Activated CD8-positive, alpha-beta memory T cell treated with anti-CD3 and anti-CD28 coated beads, Interleukin-2, amount 10 ng/mL, durations not matched to agents 7 days and 5 days (primary cell): ENCODE measurements at places on chromosomes 4 and X. TPM values are rescaled to one million over a fixed set of nuclear protein-coding genes. Genes with fewer than 3 reads are reported as not detected.

DNA sequence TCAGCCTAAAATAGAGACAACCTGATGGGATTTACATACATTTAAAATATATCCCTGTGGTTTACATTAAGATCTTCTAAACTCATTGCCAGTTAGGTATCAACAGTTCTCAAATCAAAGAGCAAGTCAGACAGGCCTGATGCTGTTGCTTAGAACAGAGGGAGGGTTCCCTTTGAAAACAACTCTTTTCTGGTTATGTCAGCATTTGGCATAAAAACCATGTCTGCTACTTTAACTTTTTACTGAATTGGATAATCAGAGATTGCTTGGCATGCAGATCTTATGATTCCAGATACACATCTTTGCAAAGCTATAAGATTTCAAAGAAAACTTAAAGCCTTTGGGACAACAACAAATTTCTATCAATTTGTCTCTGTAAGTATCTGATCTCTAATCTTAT, 140.8 kb downstream of the CPE start:
- no peak for DNase-seq

DNA sequence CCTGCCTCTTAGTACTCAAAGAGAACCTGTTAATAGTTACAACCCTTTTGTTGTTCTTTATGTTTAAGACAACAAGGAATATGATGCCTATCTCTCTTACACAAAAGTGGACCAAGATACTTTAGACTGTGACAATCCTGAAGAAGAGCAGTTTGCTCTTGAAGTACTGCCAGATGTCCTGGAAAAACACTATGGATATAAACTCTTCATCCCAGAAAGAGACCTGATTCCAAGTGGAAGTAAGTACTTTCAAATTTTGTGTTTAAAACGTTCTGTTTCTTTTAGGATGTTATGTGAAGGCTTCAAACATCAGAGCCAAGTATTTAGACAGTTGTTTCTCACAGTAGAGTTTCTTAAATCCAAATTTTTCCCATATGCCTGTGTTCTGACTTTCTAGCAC, 67.2 kb upstream of the NRK start:
- DNase-seq, result no peak

The STARD8 gene
- 2.3 TPM for total RNA-seq

The STIM2 gene
- total RNA-seq, result 54.6 TPM

DNA sequence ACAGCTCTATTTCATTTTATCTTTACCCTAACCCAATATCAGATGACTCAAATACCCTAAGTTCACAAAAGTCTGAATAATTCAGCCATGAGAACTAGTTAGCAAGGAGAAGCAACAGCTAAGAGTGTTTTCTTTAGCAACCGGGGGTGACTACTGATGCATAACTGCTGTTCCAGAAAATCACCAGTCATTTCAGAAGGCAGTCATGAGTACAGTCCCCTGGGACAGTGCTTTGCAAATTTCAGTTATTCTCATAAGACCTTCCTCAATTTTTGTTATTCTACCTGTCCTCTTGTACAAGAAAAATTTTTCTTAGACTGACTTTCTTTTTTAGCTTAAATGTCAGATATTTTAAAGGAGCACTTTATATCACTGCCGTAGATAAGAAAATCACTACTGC, 16.4 kb downstream of the BANK1 start:
- no peak for DNase-seq

The BEX1 gene
- not detected for total RNA-seq

DNA sequence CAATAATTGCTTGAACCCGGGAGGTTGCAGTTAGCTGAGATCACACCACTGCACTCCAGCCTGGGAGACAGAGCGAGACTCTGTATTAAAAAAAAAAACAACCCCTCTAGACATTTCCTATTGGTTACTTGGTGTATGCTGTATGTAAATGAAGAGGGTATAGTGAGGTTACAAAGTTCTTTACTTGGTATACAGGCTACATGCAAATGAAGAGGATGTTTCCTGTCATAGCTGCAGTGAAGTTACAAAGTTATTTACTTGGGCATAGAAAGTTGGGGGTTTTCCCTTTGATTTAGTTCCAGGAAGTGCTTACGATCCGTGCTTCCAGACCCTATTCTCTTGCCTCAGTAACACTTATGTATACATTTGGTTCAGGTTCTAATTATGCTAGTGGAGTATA, 38.4 kb upstream of the CLNK start:
- no peak for DNase-seq

The ADGRG2 gene
- total RNA-seq, result not detected

DNA sequence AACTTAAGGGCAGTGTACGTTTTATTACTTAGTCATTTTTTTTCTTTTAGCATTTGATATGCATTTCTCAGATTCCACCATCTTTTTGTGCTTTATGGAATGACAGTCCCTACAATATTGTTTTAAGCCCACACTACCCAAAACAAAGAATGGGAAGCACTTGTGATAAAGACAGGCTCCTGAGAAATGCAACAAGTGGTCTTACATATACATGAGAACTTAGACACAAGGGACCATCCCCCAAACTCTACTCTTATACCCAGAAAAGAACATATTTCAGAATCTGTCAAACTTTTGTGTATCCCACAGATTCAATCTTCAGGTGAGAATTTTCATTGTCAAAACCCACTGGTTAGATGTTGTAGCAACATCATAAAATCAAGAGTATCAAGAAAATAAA, 491.1 kb downstream of the AFF2 start:
- no peak for DNase-seq

GRCh38 chr4:181646864-181647263, 596.3 kb upstream of the TENM3 start:
- DNase-seq, result no peak

- no peak for DNase-seq
Observed at GRCh38 chrX:51614353-51615012, 4.2 kb downstream of the CENPVL3 start.

- DNase-seq, result no peak
Observed at GRCh38 chr4:137635601-137636000, 103.3 kb upstream of the PCDH18 start.

DNA sequence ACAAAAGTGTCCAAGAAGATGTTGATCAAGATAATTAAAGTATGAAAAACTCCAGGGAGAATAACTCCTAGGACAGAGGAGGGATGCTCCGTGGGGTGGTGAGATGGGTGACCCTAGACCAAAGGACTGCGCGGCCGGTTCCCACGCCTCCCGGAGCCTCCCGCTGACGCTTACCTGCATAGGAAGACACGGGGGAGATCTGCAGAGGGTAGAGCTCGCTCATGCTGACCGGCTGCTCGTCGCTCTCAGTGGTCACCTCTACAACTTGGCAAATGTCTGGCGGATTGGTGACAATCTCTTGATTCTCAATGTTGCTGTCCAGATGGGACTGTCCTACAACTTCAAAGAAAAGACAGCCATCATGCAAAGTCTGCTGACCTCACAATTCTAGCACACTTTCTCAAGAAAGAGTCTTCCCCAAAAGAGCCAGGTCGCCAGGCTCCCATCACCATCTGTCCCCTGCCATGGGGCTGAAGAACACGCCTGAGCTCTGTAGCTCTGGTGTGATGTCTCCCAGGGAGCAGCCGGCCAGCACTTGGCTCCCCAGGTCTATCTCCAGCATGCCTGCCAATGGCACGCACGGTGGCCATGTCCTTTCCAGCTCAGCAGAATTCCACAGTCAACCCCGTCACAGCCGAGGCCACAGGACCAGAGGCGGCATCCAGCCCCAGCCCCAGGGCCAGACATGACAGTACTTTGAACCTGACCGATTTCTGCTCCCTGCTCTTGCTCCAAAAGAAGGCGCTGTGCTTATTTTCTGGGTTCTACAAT, 75.4 kb downstream of the IRF2 start:
- no peak for DNase-seq

DNA sequence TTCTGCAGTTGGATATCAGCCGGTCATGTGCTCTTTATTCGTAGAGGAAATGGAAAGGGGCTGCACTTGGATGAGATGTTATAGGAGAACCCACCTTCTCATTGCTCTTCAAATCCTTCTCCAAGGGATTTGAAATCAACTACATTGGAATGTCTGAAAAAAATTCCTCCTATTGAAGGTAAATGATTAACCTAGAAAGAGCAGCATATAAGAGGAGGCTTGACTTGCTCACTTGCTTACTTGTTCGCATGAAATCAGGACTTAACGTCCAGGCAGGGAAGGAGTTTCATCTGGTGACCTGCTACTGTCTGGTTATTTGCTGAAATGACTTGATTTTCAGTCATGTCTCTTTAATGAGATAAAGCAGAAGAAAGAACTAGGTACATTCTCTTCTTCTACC, 338.4 kb upstream of the NOCT start:
- no peak for DNase-seq

GRCh38 chrX:7050271-7050670, 97.2 kb upstream of the STS start:
- no peak for DNase-seq

The ENPP6 gene
- 6.2 TPM for total RNA-seq

GRCh38 chr4:153649572-153649991, 34.5 kb upstream of the TLR2 start:
- no peak for DNase-seq

The FREM3 gene
- total RNA-seq, result not detected

DNA sequence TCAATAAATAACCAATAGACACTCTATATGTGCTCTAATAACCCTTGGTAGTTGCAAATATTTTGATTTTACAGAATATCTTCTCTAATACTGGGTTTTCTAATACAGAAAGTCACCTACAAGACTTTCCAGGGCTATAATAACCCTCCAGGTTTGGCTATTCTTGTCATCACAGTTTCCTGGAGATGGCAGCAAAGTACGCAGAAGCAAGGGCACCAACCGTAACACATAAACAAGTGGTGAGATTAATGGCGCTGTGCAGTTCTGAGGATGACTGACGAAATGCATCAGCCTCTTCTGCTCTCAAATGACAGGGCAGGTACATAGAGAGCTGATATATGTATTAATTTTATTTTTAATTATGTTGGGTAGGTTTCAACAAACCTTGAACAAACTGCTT, 122.4 kb downstream of the C4orf33 start:
- no peak for DNase-seq
